Stimulated activated CD4-positive, alpha-beta T cell treated with anti-CD3 and anti-CD28 coated beads, Interleukin-1b, Interleukin-23, amount 100 ng/mL, for 48 hours (primary cell): ENCODE measurements at places on chromosomes 6 and 20.

DNA sequence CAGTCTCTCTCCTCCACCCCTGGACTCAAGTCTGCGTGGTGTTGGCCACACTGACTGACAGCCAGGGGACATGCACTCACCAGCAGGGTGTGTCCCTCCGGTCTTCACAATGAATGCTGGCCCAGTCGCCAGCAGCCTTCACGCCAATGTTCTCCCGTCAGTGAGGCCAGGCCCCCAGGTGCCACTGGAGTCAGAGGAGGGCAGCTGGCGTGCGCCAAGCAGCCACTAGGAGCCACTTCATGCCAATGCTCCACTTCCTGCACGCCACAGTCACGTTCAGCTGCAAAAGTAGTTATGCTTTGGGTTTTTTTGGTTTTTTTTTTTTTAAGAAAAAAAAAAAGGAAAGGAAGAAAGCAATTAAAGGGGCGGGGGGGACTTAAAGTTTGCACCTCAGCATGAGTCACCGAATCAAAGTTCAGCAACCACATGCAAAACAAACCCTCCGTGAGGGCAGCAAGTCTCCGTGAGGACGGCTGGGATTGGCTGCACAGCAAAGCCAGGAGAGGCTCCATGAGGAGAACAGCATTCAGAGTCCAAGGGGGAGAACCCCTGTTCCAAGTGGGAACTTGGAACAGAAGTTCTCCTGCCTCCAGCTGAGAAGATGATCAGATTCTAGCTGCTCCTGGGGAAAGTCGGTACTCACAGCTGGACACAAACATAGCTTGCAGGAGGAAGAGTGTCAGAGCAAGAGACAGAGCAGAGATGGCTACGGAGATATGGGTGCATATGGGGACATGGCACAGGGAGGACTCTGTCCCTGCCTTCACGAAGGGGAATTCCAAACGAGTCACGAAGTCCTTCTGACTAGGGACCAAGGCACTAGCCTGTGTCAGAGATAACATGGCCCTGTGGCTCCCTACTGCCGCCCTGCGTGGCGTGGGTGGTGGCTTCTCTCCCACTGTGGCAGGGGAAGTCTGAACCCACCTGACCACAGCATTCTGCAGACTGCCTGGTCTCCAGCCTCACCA is at the start of gene ZC3H12D:
ZC3H12D (minus strand) TSS at position 282 of the 968 bp plus-strand sequence. CDS start 10,471 bp downstream, outside the sequence.
- DNase-seq: peak; percentile 84

- DNase-seq: no peak
Measured at GRCh38 chr6:107699254-107699653, 124.9 kb downstream of the SCML4 start.

- DNase-seq: no peak
Measured at GRCh38 chr6:165855856-165856255, 192.8 kb upstream of the PDE10A start.

DNA sequence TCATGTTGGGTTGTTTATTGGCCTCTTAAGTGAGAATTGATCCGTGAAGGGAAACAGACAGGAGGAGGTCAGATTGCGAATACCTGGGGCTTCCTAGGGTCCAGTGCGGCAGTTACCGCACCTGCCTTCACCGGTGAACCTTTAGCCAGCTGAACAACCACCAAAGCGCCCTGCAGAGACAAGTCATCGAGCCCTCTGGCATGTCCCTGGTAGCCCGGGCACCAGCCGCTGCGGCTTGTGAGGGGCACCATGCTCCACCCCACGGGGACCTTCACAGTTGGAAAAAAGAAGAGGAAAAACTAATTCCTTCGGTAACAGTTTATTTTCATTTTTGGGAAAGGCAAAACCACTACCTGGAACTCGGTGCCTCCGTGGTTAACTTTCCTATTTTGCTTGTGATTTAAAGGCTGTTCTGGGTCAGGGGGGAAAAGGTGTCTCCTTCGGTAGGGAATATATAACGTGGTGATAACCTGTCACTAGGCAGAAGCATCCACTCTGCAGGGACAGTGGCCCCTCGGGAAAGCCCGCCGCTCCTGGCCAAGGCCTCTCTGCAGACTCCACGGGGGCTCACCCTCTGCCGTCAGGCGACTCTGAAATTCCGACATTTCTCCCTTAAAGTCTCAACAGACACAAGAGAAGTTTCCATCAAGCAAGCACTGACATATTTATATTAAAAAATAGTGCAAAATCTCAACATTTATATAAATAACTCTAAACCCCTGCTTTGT is 30.7 kb upstream of the ZBP1 start:
- DNase-seq: no peak

GRCh38 chr6:108748055-108748454 is 100.2 kb upstream of the ARMC2 start:
- no peak for DNase-seq

GRCh38 chr20:38305541-38305940 is 1.6 kb downstream of the BPI start:
- DNase-seq: no peak

- no peak for DNase-seq
Measured at GRCh38 chr20:20518263-20518662, 150.4 kb downstream of the INSM1 start.

DNA sequence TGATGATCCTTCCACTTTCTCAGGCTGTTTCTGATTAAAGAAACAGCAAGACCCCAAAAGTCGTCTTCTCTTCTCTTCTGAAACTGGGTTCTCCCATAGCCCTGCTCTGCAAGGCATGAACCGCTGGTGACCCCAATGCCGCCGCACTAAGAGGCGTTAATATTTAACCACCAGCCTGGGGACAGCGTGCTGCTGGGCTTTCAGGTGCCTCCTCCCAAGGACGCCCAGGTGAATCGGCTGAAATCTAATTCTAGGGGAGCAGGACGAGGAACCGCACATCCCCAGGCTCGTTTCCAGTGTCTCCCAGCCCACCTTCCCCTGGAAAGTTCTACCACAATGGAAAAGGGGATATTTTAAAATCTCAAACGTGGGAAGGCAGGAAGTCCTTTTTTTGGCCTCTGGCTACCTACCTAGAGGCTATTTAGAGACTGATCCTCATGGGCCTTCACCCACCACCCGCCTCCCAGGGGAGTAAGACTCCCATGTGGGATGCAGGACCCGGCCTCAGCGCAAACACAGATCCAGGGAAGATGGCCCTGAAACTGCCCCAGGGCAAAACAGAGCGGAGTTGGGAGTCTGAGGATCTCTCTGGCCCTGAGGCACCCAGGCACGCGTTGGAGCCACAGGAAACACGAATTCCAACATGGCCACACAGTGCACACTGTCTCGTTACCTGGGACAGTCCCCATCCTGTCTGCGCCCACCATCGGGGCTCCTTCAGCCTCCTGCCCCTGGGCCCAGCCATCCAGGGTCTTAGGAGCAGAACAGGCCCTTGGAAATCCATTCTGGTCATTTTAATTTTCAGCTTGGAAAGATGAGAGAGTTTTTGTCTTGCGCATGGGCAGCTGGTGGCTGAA is 56.2 kb downstream of the BMP7 start:
- no peak for DNase-seq

- no peak for DNase-seq
Measured at GRCh38 chr6:157561414-157561790, 180.4 kb downstream of the ZDHHC14 start.

GRCh38 chr6:152273638-152274037 is 363.5 kb downstream of the SYNE1 start:
- no peak for DNase-seq

DNA sequence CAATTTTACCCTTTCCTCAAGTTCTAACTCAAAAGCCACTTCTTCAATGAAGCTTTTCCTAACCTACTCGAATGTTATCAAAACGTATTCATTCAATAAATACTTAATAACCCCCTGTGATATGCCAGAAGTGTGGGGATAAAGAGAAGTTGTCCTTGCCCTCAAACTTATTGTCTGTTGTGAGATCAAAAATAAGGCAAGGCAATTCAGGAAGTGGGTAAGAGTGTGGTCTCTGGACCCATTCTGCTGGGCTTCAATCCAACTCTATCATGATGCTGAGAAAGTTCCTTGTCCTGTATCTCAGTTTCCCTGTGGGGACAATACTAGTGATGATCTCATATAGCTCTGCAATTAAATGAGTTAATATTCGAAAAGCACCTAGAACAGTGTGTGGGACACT is 92.8 kb downstream of the PRDM1 start:
- no peak for DNase-seq

DNA sequence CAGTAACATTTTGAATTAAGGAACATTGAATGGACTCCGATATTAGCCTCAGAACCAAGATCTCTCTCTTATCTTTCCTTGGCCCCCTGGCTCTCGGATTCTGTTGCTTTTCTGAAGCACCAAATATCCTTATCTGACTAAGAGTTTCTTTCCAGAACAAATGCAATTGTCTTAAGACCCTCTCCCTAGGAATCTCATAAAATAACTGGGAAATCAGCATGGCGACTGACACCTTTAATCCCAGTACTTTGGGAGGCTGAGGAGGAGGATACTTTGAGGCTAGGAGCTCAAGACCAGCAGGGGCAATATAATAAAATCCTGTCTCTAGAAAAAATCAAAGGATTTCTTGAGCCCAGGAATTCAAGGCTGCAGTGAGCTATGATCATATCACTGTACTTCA is 984.5 kb downstream of the HACE1 start:
- no peak for DNase-seq

GRCh38 chr6:133435065-133435728 is 194.0 kb downstream of the EYA4 start:
- DNase-seq: no peak

- no peak for DNase-seq
Measured at GRCh38 chr6:131136021-131136786, 937 bp downstream of the AKAP7 start.

DNA sequence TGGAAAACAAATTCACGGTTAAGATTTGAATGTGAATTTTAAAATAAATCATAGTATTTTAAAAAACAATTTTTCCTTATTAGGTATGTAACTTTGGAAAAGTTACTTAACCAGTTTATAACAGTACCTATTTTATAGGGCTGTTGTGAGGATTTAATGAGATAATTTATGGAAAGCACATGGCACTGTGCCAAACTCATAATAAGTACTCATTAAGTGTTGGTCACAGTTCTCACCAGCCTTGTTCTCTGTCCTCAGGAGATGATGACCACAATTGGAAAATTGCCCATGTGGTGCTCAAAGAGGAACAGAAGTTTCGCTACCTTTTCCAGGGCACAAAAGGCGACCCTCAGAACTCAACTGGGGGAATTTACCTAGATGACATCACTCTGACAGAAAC is 39.6 kb downstream of the MEP1A start:
- no peak for DNase-seq

GRCh38 chr6:51901766-51902764 is 185.3 kb downstream of the PKHD1 start:
- no peak for DNase-seq

DNA sequence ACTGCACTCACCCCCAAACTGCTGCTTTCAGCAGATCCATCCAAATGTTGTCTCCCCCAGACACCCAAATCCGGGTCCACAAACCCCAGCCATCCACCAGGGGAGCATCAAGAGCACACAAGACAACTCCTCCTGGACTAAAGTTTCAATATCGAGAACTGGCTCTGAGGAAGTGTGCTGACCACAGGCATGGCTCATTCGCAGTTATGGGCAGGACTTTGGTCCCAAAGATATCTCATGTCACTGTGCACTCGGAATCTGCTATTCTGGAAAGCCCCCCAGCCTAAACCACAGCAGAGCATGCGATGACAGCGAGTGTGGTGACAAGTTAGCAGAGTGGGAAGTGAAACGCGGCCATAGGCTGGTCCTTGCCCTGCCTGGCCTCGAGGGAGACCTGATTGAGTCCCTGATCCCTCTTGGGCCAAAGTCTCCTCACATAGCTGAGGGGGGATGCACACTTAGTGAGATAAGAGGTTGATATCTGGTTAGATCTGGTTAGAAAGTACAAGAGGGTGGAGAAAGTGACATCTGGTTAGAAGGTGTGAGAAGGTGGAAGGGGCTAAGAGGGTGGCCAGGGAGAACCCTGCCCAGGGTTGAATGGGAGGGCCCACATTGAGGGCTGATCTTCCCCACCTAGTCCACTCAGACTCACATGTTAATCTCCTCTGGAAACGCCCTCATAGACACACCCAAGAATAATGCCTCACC is 149.7 kb downstream of the MRPL14 start:
- no peak for DNase-seq

- DNase-seq: no peak
Measured at GRCh38 chr6:166691746-166692145, 64.7 kb upstream of the RPS6KA2 start.

GRCh38 chr20:21725892-21726291 is 20.4 kb downstream of the PAX1 start:
- no peak for DNase-seq

DNA sequence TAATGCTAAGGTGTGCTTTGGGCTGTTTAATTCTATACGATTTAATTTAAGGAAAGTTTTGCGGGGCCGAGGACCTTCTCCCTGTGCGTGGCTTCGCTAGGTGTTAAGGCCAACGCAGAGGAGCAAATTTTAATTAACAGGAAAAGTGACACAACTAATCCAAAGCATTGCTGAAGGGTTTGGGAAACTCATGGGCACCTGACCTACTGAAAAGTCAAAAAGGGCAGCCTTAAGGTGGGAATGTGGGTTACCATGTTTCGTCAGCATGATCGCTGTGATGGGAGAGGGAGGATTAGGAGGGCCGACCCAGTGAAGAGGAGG is 415 bp upstream of the CUL9 start:
- no peak for DNase-seq
